HFF-Myc (cell line): ENCODE measurements at places on chromosomes 11 and 22.

- DNase-seq, result no peak
Observed at GRCh38 chr11:61919705-61920631, 2.6 kb upstream of the RAB3IL1 start.

GRCh38 chr11:1531449-1532013 lies 40.5 kb downstream of the DUSP8 start:
- no peak for DNase-seq

- no peak for DNase-seq
Observed at GRCh38 chr11:100730266-100730665, 43.2 kb downstream of the ARHGAP42 start.

DNA sequence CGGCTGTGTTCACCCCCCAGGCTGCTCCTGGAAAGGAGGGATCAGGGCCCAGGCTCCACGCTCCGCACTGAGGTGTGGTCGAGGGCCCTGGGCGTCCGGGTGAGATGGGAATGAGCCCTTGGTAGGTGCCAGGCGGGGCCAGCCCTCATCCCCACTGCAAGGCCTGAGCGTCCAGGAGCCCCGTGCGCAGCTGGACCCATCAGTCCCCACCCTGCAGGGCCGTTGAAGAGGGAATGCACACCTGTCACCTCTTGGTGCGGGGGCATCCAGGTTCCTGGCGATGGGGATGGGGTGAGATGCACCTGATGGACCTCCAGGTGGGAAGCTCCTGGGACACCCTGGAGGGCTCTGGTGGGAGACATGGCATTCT lies 72.2 kb downstream of the KCNQ1 start:
- DNase-seq, result no peak

- no peak for DNase-seq
Observed at GRCh38 chr11:87116185-87116584, 78.5 kb downstream of the TMEM135 start.

GRCh38 chr11:119108146-119108856 lies 1.2 kb downstream of the C2CD2L start:
- no peak for DNase-seq

- no peak for DNase-seq
Observed at GRCh38 chr11:105074166-105074530, 29.0 kb upstream of the CARD16 start.

DNA sequence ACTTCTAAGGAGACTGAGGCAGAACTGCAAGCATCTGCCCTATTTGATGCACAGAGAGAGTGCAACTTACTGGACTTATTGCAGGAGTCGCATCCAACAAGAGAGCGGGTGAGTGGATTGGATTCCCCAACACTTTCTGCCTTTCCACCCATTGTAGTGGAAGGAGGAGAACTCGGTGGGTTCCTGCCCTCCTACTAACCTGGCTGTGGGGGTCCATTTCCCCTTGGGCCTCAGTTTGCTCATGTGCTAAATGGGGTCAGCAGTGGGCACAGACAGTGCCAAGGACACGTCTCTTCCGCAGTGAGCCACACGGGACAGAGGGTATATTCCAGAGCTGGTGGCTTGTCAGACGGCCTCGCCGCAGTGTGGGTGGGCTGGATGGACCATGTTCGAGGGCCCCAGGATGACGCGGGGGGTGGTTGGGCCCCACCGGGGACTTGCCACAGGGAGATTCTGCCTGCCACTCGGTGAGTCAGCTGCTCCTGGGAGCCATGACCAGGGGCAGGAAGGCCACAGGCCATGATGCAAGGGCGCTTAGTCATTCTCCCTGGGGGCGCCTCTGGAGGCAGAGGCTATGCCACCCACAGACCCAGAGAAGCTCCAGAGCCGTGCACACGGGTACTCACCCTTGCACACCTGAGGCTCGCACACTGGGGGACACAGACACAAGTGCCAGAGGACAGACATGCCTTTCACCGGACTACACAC lies 8.2 kb downstream of the ALX4 start:
- DNase-seq, result no peak

GRCh38 chr11:131998020-131998419 lies 627.6 kb downstream of the NTM start:
- DNase-seq, result no peak

DNA sequence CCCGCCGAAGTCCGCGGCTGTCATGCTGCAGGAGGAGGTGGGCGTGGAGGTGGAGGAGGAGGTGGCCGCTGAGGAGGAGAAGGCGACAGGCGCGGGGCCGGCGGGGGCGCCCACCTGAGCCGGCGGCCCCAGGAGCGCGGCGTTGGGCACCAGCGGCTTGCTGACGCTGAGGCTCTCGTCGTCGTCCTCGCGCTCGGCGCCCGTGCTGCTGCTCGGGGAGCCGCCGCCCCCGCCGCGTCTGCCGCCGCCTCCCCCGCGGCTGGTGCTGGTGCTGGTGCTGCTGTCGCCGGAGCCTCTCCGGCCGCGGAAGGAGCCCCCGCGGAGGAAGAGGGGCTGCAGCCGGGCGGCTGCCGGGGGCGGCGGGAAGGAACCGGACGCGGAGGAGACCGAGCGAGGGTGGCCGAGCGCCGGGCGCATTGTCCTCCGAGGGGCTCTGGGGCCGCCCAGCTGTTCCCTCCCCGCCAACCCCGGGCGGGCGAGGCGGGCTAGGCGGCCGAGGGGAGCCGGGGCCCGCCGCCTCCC lies 388 bp downstream of the TMEM121B start:
- no peak for DNase-seq
